ENCODE measurements at places on chromosomes 6 and 20. TPM values are rescaled to one million over a fixed set of nuclear protein-coding genes. Genes with fewer than 3 reads are reported as not detected.

DNA sequence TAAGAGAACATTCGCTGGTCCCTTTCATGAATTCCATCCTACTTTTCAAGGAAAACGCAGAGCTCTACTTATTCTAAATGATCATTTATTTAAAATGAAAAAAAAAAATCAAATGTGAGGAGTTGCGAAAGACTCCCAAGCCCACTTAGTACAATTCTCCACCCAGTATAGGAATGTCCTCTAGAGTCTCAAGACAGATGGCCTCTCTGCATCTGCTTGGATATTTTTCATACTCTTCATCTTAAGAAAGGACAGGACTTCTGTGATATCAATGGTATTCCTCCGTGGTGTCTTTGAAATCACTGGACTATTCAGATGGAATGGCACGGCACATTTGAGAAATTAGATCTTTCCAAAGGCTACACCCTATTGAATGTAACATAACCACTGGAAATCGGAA is 107.1 kb downstream of the PTPRK start:
- H3K27ac ChIP-seq = no peak overlapping the region
- no peaks in the 10 kb centered on the region for H3K27me3 ChIP-seq
- no peak overlapping the region for H3K4me3 ChIP-seq

Gene NEDD9
- 85.1 TPM for total RNA-seq

Gene TNFRSF6B
- 2.7 TPM for total RNA-seq

DNA sequence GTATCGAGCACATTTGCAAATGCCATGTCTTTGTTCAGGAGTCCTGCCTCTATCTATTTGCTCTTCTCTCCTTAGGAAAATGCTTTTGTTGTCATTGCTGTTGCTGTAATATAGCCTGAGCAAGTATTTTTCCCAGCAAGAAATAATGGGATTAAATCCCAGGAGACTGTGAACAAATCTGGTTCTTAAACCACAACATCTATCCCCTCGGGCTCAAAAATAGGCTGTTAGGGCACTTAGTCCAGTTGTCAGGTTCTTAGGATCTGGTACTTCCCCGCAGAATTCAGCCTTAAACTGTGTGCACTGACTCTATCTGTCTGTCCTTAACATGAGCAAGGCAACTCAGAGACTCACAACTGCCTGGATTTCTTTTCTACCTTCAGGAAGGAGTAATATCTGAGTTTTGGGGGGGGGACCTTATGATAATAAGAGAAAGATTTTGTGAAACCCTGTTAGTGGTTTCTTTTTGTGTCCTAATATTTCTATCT is 437.5 kb downstream of the HTR1B start:
- no peak overlapping the region for H3K4me3 ChIP-seq
- H3K36me3 ChIP-seq = no peaks in the 10 kb centered on the region
- no peaks in the 10 kb centered on the region for H3K27me3 ChIP-seq
- H3K27ac ChIP-seq = no peak overlapping the region
- no peak for DNase-seq

DNA sequence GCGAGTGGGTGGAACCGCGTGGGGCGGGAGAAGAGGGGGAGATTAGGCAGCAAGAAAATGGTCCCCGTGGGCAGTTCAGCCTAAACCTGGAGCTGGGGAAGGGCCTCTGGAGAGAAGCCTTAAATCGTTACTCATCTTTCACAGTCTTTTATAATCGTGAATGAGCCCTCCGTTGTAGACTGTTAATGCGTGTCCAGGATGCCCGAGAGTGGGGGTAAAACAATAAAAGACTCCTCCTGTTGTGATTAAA is 11.0 kb upstream of the ELOVL5 start:
- peak overlapping the region; percentile 64 for H3K4me3 ChIP-seq
- no peaks in the 10 kb centered on the region for H3K36me3 ChIP-seq

DNA sequence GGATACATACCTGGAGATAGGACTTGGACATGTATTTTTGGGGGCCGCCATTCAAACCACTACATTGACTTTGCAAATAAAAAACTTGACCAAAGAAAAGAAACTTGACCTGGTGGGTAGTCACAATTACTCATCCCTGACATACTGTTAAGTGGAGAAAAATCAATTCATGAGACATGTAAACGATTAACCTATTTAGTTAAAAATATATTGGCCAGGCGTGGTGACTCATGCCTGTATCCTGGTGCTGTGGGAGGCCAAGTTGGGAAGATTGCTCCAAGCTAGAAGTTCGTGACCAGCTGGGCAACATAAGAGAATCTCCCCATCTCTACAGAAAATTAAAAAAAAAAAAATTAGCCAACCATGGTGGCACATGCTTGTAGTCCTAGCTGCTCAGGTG is 2.5 kb upstream of the SRSF12 start:
- H3K4me3 ChIP-seq = no peak overlapping the region
- H3K4me1 ChIP-seq = no peaks in the 10 kb centered on the region
- no peak for DNase-seq

Gene PDE7B
- 4.2 TPM for total RNA-seq

DNA sequence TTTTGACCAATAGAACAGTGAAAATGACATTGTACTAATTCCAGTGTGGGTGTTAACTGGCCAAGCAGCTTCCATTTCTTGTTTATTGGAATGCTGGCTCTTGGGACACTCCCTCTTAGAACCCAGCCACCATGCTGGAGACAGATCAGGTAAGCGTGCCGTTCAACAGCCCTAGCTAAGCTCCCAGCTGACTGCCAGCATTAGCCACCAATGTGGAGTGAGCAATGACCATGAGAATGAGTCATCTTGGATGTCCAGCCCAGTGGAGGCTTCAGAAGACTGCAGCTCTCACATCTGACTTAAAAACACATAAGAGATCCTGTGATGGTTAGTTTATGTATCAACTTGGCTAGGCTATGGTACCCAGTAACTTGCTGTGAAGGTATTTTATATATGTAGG is 3.0 kb upstream of the LINC00237 start:
- H3K36me3 ChIP-seq = no peaks in the 10 kb centered on the region
- no peak overlapping the region for H3K4me3 ChIP-seq
- no peak for DNase-seq
- H3K4me1 ChIP-seq = peaks cover 11% of the 10 kb centered on the region

DNA sequence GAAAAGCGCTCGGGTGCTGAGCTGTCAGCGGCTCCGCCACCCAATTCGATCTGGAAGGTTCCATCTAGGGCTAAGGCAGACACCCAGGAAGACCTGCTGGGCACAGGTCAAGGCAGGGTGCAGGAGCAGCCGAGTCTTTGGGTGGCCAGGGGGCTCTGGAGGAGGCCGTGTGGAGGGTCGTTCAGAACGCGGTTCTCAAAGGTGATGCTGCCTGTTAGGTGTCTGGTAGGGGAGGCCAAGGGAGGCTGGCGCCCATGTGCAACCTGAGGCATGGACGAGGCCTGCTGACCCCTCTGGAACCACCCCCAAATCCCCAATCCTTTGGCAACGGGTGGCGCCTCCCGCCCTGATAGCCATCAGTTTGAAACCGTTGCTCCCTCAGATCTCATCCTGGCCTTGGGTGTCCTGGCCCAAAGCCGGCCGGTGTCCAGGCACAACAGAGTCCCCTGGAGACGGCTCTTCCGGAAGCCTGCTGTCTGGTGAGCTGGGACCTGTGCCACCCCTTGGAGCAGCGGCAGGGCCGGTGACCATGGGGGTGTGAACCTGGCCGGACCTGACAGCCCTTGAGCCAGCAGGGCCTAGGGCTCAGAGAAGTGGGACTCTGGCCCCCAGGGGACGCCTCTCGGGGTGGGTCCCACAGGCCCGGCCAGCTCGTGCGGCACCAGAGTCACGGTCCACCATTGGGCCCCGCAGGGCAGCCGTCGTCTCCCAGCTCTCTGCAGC is 10.5 kb downstream of the SLC17A9 start:
- DNase-seq = no peak
- H3K36me3 ChIP-seq = no peaks in the 10 kb centered on the region
- no peaks in the 10 kb centered on the region for H3K27me3 ChIP-seq
- no peak overlapping the region for H3K27ac ChIP-seq
- no peak overlapping the region for H3K4me3 ChIP-seq

GRCh38 chr6:42260396-42260888 is 42.8 kb upstream of the MRPS10 start:
- no peaks in the 10 kb centered on the region for H3K27me3 ChIP-seq
- H3K4me3 ChIP-seq = no peak overlapping the region
- no peaks in the 10 kb centered on the region for H3K36me3 ChIP-seq
- no peak overlapping the region for H3K27ac ChIP-seq
- no peak for DNase-seq

Gene FAM229B
- 2.9 TPM for total RNA-seq
